Upper lobe of right lung (tissue), 1 donor: ENCODE measurements at places on chromosomes 2 and 18. TPM values are rescaled to one million over a fixed set of nuclear protein-coding genes. Genes with fewer than 3 reads are reported as not detected.

GRCh38 chr2:102942107-102942506, 180.3 kb downstream of the TMEM182 start:
- DNase-seq, result no peak
- H3K4me1 ChIP-seq, result no peaks in the 10 kb centered on the region
- no peaks in the 10 kb centered on the region for H3K27me3 ChIP-seq
- H3K27ac ChIP-seq, result no peak overlapping the region
- no peak overlapping the region for H3K4me3 ChIP-seq

Gene C2orf72
- total RNA-seq, result 1.5 TPM

Gene PLGLB1
- 3.3 TPM for total RNA-seq

Gene TMEFF2
- not detected for total RNA-seq

GRCh38 chr2:25281522-25281921, 60.2 kb downstream of the DNMT3A start:
- H3K27me3 ChIP-seq, result no peaks in the 10 kb centered on the region
- H3K4me3 ChIP-seq, result no peak overlapping the region
- DNase-seq, result no peak
- peaks cover 30% of the 10 kb centered on the region for H3K4me1 ChIP-seq
- no peak overlapping the region for H3K27ac ChIP-seq

Gene TMEM17
- total RNA-seq, result 2.0 TPM

Gene ABCG8
- not detected for total RNA-seq

DNA sequence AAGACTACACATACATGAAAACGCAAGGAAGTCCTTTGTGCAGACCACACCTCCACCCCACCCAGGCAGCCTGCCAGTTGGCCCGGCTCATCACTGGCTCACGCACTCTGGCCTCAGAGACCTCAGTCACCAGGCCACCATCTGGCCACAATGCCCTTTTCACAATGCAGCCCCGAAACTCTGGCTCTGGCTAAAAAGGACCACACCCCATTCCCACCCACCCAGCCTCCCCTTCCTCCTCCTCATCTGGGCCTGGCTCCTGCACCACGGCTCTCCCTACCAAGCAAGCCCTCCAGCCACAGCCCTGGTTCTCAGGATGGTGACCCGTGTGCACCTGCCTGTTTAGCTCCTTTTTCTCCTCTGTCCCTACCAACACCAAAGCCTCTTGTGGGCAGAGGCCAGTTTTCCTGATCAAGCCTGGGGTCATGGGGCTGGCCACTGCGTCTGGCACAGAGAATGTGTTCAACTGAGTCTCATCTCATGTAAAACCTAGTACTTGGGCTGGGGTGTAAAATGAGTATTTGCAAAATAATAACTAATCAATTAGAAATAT, 7.4 kb downstream of the HDAC4 start:
- peaks cover 13% of the 10 kb centered on the region for H3K4me1 ChIP-seq
- H3K4me3 ChIP-seq, result no peak overlapping the region
- peak; percentile 64 for DNase-seq
- no peaks in the 10 kb centered on the region for H3K36me3 ChIP-seq
- H3K27me3 ChIP-seq, result no peaks in the 10 kb centered on the region

GRCh38 chr2:127089478-127090235, 17.3 kb downstream of the BIN1 start:
- no peak for DNase-seq
- H3K27me3 ChIP-seq, result no peaks in the 10 kb centered on the region
- no peaks in the 10 kb centered on the region for H3K36me3 ChIP-seq
- peaks cover 41% of the 10 kb centered on the region for H3K4me1 ChIP-seq
- H3K27ac ChIP-seq, result no peak overlapping the region

Gene SCG2
- 0.61 TPM for total RNA-seq

Gene PRR30
- not detected for total RNA-seq

DNA sequence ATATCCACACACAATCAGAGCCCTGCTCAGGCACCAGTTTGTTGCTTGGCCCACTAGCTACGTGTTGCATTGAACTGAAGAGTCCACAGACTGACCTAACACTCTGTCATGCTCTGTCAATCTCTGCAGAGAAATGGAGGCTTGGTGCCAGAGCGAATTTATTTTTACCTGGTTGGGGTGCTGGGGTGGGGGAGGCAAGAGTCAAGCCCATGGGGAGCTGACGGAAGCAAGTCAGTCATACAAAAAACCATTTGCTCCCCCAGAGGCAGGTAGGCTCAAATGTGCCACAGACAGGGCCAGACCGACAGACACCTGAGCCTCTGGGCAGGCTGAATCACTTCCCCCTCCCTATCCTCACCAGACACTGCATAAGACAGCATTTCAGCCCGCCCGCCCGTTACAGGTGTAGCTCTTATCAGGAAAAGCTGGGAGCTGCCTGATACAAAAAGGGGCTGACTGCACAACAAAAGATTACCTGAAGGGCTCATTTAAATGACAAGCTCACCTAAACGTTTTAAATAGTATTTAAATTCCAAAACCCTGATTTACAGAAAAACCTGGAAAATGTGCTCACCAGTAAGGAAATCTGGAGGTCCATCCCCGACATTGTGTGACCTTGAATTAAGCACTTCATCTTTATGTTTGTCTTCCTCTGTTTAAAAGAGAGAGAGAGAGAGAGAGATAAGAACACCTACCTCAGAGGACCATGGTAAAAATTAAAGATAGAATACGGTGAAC, 2.1 kb upstream of the PCBP1 start:
- no peak for DNase-seq
- H3K27me3 ChIP-seq, result no peaks in the 10 kb centered on the region
- H3K4me1 ChIP-seq, result peaks cover 33% of the 10 kb centered on the region
- peaks cover 40% of the 10 kb centered on the region for H3K36me3 ChIP-seq
- peak overlapping the region; percentile 100 for H3K27ac ChIP-seq

Gene TNFRSF11A
- total RNA-seq, result 2.5 TPM

Gene RAD51AP2
- not detected for total RNA-seq

Gene ASB18
- not detected for total RNA-seq

Gene PLEKHB2
- total RNA-seq, result 73.9 TPM

GRCh38 chr2:231321556-231322334, 73.8 kb upstream of the B3GNT7 start:
- H3K27me3 ChIP-seq, result no peaks in the 10 kb centered on the region
- DNase-seq, result peak; percentile 80
- no peak overlapping the region for H3K4me3 ChIP-seq
- H3K36me3 ChIP-seq, result peaks cover 3% of the 10 kb centered on the region
- H3K4me1 ChIP-seq, result peaks cover 8% of the 10 kb centered on the region

GRCh38 chr2:23566241-23567142, 181.5 kb downstream of the KLHL29 start:
- no peak overlapping the region for H3K4me3 ChIP-seq
- no peaks in the 10 kb centered on the region for H3K27me3 ChIP-seq
- H3K4me1 ChIP-seq, result peaks cover 17% of the 10 kb centered on the region
- no peaks in the 10 kb centered on the region for H3K36me3 ChIP-seq
- H3K27ac ChIP-seq, result no peak overlapping the region

- H3K4me3 ChIP-seq, result no peak overlapping the region
- DNase-seq, result no peak
- H3K4me1 ChIP-seq, result no peaks in the 10 kb centered on the region
- H3K27me3 ChIP-seq, result no peaks in the 10 kb centered on the region
- no peaks in the 10 kb centered on the region for H3K36me3 ChIP-seq
These were observed 175.3 kb upstream of the TCF4 start for GRCh38 chr18:55763298-55763697.

Gene TXNDC2
- total RNA-seq, result 0.55 TPM

GRCh38 chr2:46067501-46068305, 229.5 kb upstream of the EPAS1 start:
- no peaks in the 10 kb centered on the region for H3K27me3 ChIP-seq
- H3K36me3 ChIP-seq, result no peaks in the 10 kb centered on the region
- H3K4me3 ChIP-seq, result no peak overlapping the region
- H3K4me1 ChIP-seq, result peaks cover 20% of the 10 kb centered on the region
- H3K27ac ChIP-seq, result peak overlapping the region; percentile 61

GRCh38 chr2:16644221-16644925, 21.3 kb downstream of the CYRIA start:
- H3K4me1 ChIP-seq, result peaks cover 26% of the 10 kb centered on the region
- no peak for DNase-seq
- H3K27me3 ChIP-seq, result no peaks in the 10 kb centered on the region

DNA sequence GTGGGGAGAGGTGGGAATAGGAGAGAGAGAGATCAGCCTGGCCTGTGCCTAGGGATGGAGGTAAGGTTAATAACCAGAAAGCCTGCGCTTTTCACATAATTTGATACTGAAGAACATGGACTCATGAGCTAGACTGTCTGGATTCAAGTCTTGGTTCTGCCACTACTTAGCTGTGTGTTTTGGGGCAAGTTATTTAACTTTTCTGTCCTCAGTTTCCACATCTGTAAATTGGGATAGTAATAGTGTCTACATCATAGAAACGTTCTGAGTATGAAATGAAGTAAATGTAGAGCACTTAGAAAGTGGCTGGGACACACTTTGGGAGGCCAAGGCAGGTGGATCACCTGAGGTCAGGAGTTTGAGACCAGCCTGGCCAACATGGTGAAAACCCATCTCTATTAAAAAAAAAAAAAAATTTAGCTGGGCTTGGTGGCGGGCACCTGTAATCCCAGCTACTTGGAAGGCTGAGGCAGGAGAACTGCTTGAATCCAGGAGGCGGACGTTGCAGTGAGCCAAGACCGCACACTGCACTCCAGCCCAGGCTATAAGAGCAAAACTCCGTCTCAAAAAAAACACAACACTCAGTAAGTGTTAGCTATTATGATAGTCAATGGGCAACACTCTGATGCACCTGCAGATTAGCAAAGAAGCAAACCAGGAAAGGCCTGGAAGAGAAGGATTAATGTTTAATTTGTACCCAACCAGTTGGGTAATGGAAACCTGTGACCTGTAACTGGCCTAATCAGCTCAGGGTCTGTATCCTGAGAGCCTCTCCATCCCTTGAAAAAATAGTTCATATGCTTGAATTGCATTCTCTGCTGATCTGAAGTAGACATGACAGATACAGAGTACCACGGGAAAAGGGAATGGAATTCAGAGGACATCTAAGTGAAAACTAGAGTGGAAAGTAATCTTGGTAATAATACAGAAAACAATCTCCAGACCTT, 6.8 kb downstream of the GALM start:
- no peak overlapping the region for H3K27ac ChIP-seq
- H3K4me3 ChIP-seq, result no peak overlapping the region
- no peaks in the 10 kb centered on the region for H3K4me1 ChIP-seq
- DNase-seq, result no peak
- peaks cover 19% of the 10 kb centered on the region for H3K36me3 ChIP-seq
- H3K27me3 ChIP-seq, result no peaks in the 10 kb centered on the region

DNA sequence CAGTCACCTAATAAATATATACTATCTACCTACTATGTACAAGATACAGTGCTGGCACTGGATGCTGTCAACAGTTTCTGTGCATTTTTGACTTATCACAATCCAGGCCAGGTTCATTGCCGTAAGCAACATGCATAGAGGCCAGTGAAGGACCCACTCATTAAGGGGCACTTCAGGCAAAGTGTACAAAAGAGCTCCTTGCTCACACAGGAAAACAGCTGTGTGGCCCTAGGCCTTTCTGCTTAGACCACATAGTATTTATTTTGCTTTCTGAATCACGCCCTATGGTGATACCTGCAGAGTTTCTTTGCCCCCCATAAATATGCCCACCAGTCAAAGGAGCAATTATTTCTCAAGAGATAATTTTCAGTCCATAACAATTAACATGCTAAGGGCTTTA, 39.6 kb upstream of the STAT4 start:
- H3K27me3 ChIP-seq, result no peaks in the 10 kb centered on the region
- H3K27ac ChIP-seq, result no peak overlapping the region
- no peaks in the 10 kb centered on the region for H3K4me1 ChIP-seq
- no peak for DNase-seq
- H3K36me3 ChIP-seq, result no peaks in the 10 kb centered on the region

GRCh38 chr18:11885278-11885947, 22.7 kb downstream of the MPPE1 start:
- peaks cover 5% of the 10 kb centered on the region for H3K4me1 ChIP-seq
- H3K36me3 ChIP-seq, result peaks cover 64% of the 10 kb centered on the region

DNA sequence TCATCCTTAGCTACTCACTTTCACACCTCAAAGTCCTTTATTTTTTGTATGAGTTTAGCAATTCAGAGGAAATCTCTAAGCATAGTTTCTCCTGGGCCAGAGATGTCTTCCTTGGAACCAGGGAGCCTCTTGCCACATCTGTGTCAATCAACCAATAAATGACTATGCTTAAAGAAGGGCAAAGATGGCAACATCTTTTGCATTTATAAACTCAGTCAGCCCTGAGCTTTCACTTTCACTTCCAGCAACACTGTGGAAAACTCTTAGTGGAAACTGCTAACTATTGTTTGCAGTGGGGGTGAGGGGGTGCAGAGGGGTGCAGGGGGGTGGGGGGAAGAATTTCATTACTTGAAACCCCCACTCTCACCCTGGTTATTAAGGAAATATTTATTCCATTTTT, 3.4 kb downstream of the ACVR1C start:
- no peak overlapping the region for H3K4me3 ChIP-seq
- peaks cover 12% of the 10 kb centered on the region for H3K4me1 ChIP-seq
- peaks cover 5% of the 10 kb centered on the region for H3K27me3 ChIP-seq
- DNase-seq, result no peak

- no peak for DNase-seq
- no peaks in the 10 kb centered on the region for H3K4me1 ChIP-seq
- no peak overlapping the region for H3K4me3 ChIP-seq
- no peaks in the 10 kb centered on the region for H3K27me3 ChIP-seq
These were observed 44.1 kb upstream of the ACKR3 start for GRCh38 chr2:236525411-236525997.

Gene RAB6C
- total RNA-seq, result not detected
